Left lung (tissue), 14 donors: ENCODE measurements at places on chromosomes 7 and 10. TPM values are rescaled to one million over a fixed set of nuclear protein-coding genes. Genes with fewer than 3 reads are reported as not detected.

DNA sequence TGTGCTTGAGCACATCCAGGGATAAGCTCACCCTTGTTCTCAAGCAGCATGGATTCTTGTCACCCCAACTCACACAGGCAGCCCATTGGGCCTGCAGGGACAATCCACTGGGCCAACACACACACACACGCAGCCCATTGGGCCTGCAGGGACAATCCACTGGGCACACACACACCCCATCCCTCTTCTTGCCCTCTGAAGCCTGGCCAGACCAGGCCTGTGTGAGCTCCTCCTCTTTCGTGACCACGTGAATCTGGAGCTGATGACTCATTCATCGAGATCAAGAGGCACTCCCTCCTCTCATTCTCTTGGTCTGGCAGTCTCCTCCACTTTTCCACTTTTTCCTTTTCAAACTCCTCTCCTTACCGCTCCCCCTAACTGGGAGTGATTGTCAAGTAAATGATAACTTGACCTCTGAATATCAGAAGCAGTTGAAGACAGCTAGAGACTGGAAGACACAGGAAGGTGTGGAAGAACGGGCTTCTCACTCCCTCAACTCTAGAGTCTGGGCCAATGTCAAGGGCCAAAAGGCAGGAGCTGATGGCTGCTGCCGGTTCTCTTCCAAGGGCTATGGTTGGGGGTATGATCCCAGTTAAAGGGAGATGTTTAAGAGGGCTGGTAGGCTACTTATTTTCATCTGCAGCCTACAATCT lies 89.7 kb downstream of the HIPK2 start:
- no peak for DNase-seq

- DNase-seq: no peak
Observed at GRCh38 chr7:65992526-65992925, 10.5 kb upstream of the GUSB start.

DNA sequence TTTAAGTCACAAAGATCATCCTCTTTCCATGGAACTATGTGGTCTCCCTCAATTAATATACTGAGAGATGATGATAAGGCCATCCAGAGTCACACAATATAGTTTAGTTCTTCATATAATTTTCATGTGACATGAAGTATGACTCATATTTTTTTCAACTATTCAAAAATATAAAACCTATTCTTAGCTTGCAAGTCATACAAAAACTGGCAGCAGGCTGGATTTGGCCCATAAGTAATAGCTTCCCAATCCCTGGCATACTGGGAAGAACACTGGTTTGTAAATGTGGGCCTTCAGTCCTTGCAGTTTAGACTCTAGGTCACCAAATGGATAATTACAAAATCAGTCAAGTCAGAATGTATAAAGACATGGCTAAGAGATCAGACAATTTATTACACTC lies 356.6 kb downstream of the PPP1R3A start:
- DNase-seq: no peak

- DNase-seq: no peak
Observed at GRCh38 chr7:138033241-138033640, 31.4 kb upstream of the CREB3L2 start.

The NUTM2D gene
- 12.3 TPM for polyA plus RNA-seq

GRCh38 chr10:120047926-120048325 lies 155.4 kb downstream of the SEC23IP start:
- DNase-seq: no peak

- no peak for DNase-seq
Observed at GRCh38 chr10:89494068-89494467, 41.3 kb downstream of the SLC16A12 start.

- DNase-seq: no peak
Observed at GRCh38 chr10:4670737-4671136, 155.3 kb upstream of the AKR1E2 start.

- DNase-seq: no peak
Observed at GRCh38 chr7:143243614-143244013, 19.6 kb upstream of the GSTK1 start.

The WNT8B gene
- polyA plus RNA-seq: not detected

The NME8 gene
- polyA plus RNA-seq: 0.14 TPM

The FKBP6 gene
- 0.34 TPM for polyA plus RNA-seq

GRCh38 chr10:70939441-70940003 lies 51.2 kb upstream of the PCBD1 start:
- DNase-seq: no peak

GRCh38 chr10:127649642-127650041 lies 87.3 kb upstream of the FOXI2 start:
- DNase-seq: peak; percentile 1

The RGS10 gene
- polyA plus RNA-seq: 12.2 TPM

DNA sequence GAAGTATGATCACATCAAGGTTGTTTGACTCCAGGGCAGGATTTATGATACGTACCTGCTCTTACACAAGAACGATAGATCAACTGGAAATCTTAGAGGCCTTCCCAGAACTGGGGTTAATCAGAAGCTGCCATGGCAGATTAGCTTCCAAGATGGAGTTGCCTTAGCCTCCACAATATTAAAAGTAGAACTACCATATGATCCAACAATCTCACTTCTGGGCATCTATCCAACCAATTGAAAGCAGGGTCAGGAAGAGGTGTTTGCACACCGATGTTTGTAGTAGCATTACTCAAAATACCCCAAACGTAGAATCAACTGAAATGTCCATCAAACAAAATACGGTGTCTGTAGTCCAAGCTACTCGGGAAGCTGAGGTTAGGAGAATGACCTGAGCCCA lies 6.6 kb downstream of the PILRB start:
- no peak for DNase-seq

The HSPA12A gene
- polyA plus RNA-seq: 12.8 TPM

- no peak for DNase-seq
Observed at GRCh38 chr7:35993676-35994606, 159.1 kb upstream of the EEPD1 start.

The PDZD7 gene
- 0.41 TPM for polyA plus RNA-seq

- no peak for DNase-seq
Observed at GRCh38 chr7:140229101-140229525, 52.3 kb upstream of the KDM7A start.

DNA sequence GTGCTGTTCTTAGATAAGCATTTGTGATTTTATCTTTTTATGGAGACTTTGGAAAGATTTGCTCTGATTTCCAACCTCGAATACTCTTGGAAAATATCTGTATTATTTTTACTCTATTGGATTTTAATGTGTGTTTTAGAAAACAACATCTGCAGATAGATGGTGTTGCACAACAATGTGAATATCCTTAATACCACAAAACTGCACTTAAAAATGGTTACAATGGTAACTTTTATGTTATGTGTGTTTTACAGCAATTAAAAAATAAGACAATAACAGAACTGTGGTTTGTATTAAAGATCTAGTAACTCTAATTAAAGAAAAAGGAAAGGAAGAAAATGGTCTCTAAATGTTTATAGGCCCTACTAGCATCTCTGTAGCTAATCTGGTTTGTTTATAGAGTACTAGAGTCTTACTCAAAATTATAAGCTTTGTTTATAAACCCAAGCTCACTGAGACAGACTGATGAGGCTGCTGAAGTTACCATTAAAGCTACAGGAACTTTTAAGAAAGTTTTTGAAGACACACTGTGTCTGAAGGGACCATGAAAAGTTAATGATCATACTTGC lies 74.6 kb upstream of the CC2D2B start:
- DNase-seq: no peak

- no peak for DNase-seq
Observed at GRCh38 chr10:60521974-60522405, 132.3 kb upstream of the ANK3 start.

The TMEM176B gene
- 16.6 TPM for polyA plus RNA-seq

DNA sequence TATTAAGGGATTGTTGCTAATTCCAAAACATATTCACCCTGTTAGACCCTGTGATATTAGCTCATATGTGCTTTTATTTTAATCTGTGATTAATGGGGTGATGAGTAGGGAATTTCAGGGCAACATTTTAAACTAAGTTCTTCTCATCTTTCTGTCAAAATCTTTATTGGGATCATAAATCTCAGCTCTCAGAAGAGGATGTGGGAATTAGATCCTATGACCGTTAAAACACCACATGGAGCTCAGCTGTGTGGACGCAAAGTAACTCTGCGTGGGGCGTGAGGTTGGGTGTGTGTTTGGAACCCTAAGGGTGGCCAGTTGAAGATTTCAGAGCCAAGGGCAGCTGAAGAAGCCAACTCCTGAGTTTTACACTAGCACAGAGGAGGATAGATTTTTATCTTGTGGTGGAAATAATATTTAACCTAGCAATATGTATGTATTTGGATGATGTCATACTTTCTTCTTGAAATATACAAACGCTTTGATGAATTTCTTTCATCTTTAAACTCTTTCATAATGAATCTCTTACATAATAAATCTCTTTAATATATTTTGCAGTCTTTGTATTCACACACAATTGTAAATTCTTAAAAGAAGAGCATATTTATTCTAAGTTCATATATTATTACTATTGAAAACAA lies 64.4 kb downstream of the EPDR1 start:
- no peak for DNase-seq

GRCh38 chr10:128324058-128324827 lies 198.0 kb upstream of the MKI67 start:
- no peak for DNase-seq

- DNase-seq: no peak
Observed at GRCh38 chr7:70595370-70595754, 536.6 kb upstream of the GALNT17 start.

The XRCC2 gene
- 14.3 TPM for polyA plus RNA-seq

DNA sequence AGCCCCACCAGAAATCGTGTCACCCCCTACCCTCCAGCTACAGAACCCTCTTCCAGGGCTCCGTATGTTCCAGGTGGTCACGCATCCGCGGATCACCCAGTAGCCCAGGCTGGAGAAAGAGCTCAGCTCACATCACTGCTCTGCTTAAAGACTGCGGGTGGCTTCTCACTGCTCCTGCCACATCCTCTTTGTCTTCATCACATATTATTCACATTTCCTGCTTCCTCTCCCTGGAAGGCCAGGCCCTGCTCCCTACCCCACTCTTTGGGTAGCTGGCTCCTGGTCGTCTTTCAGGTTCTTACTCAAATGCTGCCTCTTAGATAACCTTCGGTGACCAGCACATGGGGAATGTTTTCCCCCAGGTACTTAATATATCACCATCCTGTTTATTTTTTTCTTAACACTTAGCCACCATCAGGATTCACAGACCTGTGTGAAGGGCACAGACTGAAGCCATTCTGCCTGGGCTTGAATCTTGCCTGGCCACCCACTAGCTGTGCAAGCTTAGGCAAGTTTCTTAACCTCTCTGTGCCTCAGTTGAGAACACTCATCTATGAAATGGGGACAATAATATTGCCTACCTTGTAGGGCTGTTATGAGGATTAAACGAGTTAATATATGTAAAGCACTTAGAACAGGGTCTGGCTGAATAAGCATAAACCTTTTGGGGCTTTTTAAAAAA lies 307.8 kb downstream of the PRPF18 start:
- DNase-seq: no peak

GRCh38 chr10:126153711-126154628 lies 234.3 kb downstream of the ADAM12 start:
- no peak for DNase-seq

- DNase-seq: no peak
Observed at GRCh38 chr10:9301148-9301547, 1246.7 kb downstream of the GATA3 start.

GRCh38 chr7:18320422-18320821 lies 175.1 kb upstream of the HDAC9 start:
- no peak for DNase-seq

- no peak for DNase-seq
Observed at GRCh38 chr7:138992052-138992531, 10.9 kb upstream of the KIAA1549 start.

The ENKUR gene
- 7.0 TPM for polyA plus RNA-seq

DNA sequence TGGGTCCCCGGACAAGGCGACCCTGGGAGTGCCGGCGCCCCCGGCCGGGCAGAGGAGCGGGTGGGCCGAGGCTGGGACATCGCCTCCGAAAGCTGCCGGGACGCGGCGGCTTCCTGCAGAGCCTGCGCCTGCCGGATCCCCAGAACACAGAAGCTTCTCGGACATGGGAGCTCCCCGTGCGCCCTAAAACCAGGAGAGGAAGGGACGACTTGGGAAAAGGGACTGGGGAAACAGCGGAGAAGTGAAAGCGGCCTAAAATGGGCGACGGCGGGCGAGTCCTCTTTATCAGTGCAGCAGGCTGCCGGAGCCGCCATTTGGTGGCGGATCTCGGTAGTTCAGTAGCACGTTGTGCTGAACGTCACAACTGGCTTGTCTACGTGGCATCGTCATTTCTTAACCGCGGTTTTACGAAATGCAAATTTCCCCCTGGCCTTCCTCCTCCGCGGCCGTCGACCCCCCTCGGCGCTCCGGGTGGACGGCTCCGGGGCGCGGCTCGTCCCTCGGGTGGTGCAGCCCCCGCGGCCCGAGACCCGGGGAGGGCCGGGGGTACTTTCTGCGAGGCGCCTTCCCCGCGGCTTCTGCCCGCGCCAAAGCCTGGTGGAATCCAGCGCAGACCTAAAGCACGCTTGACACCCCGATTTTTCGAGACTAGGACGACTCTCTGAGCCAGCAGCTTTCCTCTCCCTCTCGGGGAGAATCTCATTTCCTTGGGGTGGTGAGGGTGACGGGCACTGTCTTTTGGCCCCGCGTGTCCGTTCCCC lies 9.9 kb upstream of the SPAG6 start:
- DNase-seq: peak; percentile 72

- no peak for DNase-seq
Observed at GRCh38 chr10:69855346-69856111, 53.8 kb downstream of the COL13A1 start.

The FKBP9 gene
- 203 TPM for polyA plus RNA-seq

GRCh38 chr7:68015122-68015977 lies 1018.7 kb downstream of the TYW1 start:
- DNase-seq: no peak

- DNase-seq: no peak
Observed at GRCh38 chr10:129883626-129884397, 80.3 kb downstream of the EBF3 start.

- DNase-seq: no peak
Observed at GRCh38 chr7:14892961-14893360, 9.6 kb downstream of the DGKB start.

The VWC2 gene
- polyA plus RNA-seq: 0.06 TPM

GRCh38 chr7:99383791-99384370 lies 9.4 kb downstream of the ARPC1B start:
- DNase-seq: no peak

GRCh38 chr10:17249820-17250219 lies 21.8 kb downstream of the VIM start:
- no peak for DNase-seq

DNA sequence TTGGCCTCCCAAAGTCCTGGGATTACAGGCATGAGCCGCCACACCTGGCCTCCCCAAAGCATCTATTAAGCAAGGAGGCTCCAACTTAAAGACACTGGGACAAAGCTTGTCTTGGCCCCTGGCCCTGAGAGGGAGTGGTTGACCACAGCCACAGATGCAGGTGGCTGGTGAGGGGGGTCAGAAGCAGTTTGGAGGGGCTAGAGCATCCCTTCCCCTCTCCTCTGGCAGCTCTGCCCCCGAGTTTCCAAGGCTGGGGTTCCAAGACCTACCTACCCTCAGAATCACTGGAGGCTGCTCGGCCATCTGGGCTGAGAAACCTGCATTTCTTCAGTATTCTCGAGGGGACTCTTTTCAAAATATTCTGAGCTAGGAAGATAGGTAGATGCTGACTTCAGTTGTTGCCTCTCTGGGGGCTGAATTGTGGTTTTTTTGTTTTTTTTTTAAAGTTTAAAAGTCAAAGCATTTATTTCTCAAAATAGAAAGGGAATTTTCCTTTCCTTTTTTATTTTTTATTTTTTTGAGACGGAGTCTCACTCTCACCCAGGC lies 32.6 kb downstream of the DDIT4 start:
- no peak for DNase-seq
